ENCODE measurements at places on chromosomes 11 and 22. TPM values are rescaled to one million over a fixed set of nuclear protein-coding genes. Genes with fewer than 3 reads are reported as not detected.

The OR5B12 gene
- not detected for total RNA-seq

DNA sequence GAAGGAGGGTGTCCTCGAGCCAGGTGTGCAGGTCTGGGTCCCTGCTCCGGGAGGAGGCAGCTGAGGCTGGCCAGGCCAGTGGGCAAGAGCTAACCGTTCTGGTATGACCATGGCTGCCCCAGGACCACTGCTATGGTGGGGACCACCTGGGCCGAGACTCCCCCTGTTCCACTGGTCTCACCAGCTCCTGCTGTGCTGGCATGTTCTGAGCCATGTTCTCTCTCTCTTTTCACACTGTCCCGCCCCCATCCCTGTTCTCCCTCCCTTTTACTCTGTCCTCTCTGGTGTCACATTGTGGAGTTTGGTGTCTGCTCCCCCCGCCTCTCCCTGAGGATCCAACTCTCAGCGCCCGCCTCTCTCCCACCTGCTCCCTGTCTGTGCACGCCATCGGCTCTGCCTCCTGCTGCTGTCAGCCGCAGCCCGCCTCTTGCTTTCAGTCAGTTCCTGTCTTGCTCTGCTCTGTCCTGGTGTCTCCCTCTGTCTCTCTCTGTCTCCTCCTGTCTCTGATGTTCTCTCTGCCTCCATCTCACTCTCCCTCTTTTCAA, 66.4 kb downstream of the LRRC32 start:
- no peaks in the 10 kb centered on the region for H3K36me3 ChIP-seq
- no peaks in the 10 kb centered on the region for H3K27me3 ChIP-seq
- H3K27ac ChIP-seq = peak overlapping the region; percentile 63
- H3K4me1 ChIP-seq = peaks cover 59% of the 10 kb centered on the region

DNA sequence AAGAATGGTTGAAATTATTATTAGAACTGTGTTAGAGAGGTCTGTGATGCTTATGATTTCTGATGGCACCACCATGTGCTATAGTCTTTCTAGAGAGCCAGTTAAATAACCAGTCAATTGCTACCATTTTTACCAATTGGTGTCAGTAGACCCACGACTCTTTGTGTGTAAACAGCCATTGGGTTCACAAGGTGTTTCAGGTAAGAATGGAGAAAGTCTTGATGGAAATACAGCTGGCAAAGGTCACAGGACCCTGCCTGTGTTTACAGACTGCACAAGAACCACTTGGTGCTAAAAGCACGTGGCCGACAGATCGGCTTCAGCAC, 30.5 kb upstream of the OR10G7 start:
- H3K27me3 ChIP-seq = peaks cover 45% of the 10 kb centered on the region
- H3K36me3 ChIP-seq = no peaks in the 10 kb centered on the region
- no peak overlapping the region for H3K27ac ChIP-seq

DNA sequence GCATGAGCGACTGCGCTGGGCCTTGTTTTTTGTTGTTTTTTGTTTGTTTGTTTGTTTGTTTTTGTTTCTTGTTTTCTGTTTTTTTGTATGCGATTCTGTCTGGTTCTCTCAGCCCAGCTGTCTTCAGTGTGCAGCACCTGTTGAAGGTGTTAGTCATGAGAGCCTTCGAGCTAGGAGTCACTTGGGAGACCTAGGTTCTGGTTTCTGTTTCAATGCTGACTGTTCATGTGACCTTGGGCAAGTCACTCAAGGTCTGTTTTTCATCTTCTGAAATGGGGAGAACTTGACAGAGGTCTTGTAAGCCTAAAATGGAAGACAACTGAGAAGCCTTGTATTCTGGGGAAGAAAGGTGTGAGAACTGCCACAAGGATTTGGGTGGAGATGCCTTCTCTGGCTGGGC, 1.8 kb downstream of the DCPS start:
- H3K4me1 ChIP-seq = peaks cover 16% of the 10 kb centered on the region
- H3K27ac ChIP-seq = no peak overlapping the region
- no peak for DNase-seq
- H3K27me3 ChIP-seq = no peaks in the 10 kb centered on the region
- no peak overlapping the region for H3K4me3 ChIP-seq

The JAML gene
- 3.9 TPM for total RNA-seq

- no peak for DNase-seq
- no peaks in the 10 kb centered on the region for H3K4me1 ChIP-seq
- no peak overlapping the region for H3K4me3 ChIP-seq
- H3K27me3 ChIP-seq = no peaks in the 10 kb centered on the region
- no peaks in the 10 kb centered on the region for H3K36me3 ChIP-seq
Measured at GRCh38 chr11:17979770-17980371, 33.0 kb downstream of the SERGEF start.

DNA sequence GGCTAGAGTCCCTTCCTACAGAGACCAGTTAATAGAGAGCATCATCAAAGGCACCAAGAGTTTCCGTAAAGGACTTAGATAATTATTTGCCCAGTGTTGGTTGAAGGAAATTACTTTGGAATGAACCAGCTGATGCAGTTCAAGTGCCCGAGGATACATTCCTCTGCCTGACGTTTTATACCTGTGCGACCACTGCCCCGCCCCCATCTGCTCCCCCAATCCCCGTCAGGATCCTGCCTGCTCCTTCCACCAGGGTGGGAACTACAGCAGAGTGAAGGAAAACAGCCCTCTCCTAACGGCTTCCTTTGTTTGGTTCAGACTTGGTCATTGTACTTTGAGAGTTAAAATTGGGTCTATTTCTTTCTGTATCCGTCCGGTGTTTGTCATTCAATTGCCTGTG, 761.5 kb downstream of the NTM start:
- H3K4me1 ChIP-seq = peaks cover 8% of the 10 kb centered on the region
- DNase-seq = no peak
- no peaks in the 10 kb centered on the region for H3K36me3 ChIP-seq

The RAB36 gene
- total RNA-seq = 0.67 TPM

DNA sequence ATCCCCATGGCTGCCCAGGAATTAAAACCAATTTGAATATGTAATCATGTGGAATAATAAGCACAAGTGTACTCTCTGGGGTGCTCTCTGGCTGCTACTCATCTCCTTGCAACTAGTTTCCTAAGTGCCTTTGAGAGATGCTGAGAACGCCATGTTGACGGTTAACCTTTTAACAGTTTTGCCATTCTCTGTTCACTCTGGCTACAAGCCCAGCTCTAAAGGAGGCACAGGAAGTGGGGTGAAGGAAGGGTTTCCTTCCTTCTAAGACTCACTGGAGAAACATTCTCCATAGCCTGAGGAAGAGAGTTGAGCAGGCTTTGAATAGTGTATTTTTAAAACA, 122.0 kb upstream of the ZC3H12C start:
- DNase-seq = no peak
- H3K27ac ChIP-seq = no peak overlapping the region
- no peaks in the 10 kb centered on the region for H3K36me3 ChIP-seq
- H3K4me3 ChIP-seq = no peak overlapping the region
- peaks cover 13% of the 10 kb centered on the region for H3K4me1 ChIP-seq

GRCh38 chr11:81585390-81585933, 1148.2 kb downstream of the FAM181B start:
- H3K4me3 ChIP-seq = no peak overlapping the region
- no peak for DNase-seq
- no peak overlapping the region for H3K27ac ChIP-seq

- no peaks in the 10 kb centered on the region for H3K36me3 ChIP-seq
- H3K27ac ChIP-seq = peak overlapping the region; percentile 43
- DNase-seq = no peak
- peaks cover 49% of the 10 kb centered on the region for H3K4me1 ChIP-seq
Measured at GRCh38 chr11:76209375-76209972, 3.2 kb upstream of the WNT11 start.
